ENCODE measurements at places on chromosomes 16 and 17. TPM values are rescaled to one million over a fixed set of nuclear protein-coding genes. Genes with fewer than 3 reads are reported as not detected.

Gene MRTFB
- 8.9 TPM for total RNA-seq

Gene ZDHHC1
- 5.8 TPM for total RNA-seq

Gene RASL10B
- 0.10 TPM for total RNA-seq

Gene CTRB1
- not detected for total RNA-seq

Gene LRRC37B
- total RNA-seq, result 10.2 TPM

Gene KRT28
- total RNA-seq, result not detected

Gene CRHR1
- total RNA-seq, result 0.27 TPM

Gene KCNH6
- total RNA-seq, result not detected

Gene ABCA10
- 0.31 TPM for total RNA-seq

Gene MMP15
- total RNA-seq, result 19.8 TPM

Gene KRTAP4-3
- total RNA-seq, result not detected

Gene HSF4
- total RNA-seq, result 13.5 TPM

Gene ZSCAN10
- not detected for total RNA-seq

Gene HIGD1B
- not detected for total RNA-seq

Gene CCL8
- total RNA-seq, result not detected

Gene TEX14
- total RNA-seq, result not detected

Gene EVPLL
- total RNA-seq, result not detected

Gene GRB7
- 4.1 TPM for total RNA-seq

Gene NAE1
- total RNA-seq, result 71.1 TPM

Gene INPP5K
- 25.3 TPM for total RNA-seq

Gene ITGB4
- 62.6 TPM for total RNA-seq

Gene HSD17B2
- not detected for total RNA-seq

Gene LRRC45
- 16.8 TPM for total RNA-seq

Gene RNF43
- 0.61 TPM for total RNA-seq

Gene LGALS9B
- total RNA-seq, result not detected

Gene UBTF
- 104 TPM for total RNA-seq

Gene NPIPB13
- total RNA-seq, result 2.9 TPM

Gene CEP295NL
- 0.39 TPM for total RNA-seq

Gene ZNF469
- 11.5 TPM for total RNA-seq

Gene EXOC3L1
- total RNA-seq, result not detected

Gene RILP
- 16.7 TPM for total RNA-seq

Gene HOXB7
- total RNA-seq, result 31.4 TPM

Gene TP53TG3C
- total RNA-seq, result 0.11 TPM

Gene MRPL45
- 65.1 TPM for total RNA-seq

Gene SPATA32
- 0.17 TPM for total RNA-seq

Gene TOM1L1
- total RNA-seq, result 46.0 TPM

Gene KRT24
- not detected for total RNA-seq

Gene KCNH4
- 0.61 TPM for total RNA-seq

Gene MEOX1
- not detected for total RNA-seq

Gene TRIM72
- total RNA-seq, result 0.02 TPM

Gene GALR2
- total RNA-seq, result 0.77 TPM

Gene CDH8
- total RNA-seq, result 0.38 TPM

Gene GJD3
- total RNA-seq, result 1.2 TPM

Gene PMFBP1
- total RNA-seq, result 0.19 TPM

Data from A549 treated with CpdA at 1 μM for 4 hours (cell line).